Cerebellar cortex (tissue), 1 donor: ENCODE measurements at places on chromosomes 3 and 15.

- no peak for DNase-seq
Measured at GRCh38 chr3:188452158-188452772, 298.3 kb downstream of the LPP start.

- peak; percentile 97 for DNase-seq
Measured at GRCh38 chr15:66224946-66225345, 28.6 kb downstream of the MEGF11 start.

GRCh38 chr3:13217736-13218540 lies 144.7 kb upstream of the IQSEC1 start:
- no peak for DNase-seq

DNA sequence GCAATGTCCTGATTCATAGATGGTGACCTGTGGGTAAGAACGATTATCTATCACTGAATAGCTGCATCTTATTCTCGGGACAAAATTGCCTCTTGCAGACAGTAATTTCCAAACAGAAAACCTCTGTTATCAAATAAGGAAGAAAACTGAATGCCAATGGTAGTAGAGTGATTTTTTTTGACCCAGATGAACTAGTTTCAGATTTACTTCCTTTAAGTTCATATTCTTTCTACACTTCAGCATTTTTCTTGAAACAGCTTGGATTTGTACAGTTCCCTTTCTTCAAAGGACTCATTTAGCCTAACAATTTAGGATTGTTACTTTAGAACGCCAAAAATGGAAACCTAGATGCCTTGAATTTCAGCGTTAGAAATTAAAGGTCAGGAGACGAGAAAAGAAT lies 14.6 kb downstream of the ETV5 start:
- DNase-seq = no peak
